ENCODE measurements at places on chromosomes 7 and 10.

DNA sequence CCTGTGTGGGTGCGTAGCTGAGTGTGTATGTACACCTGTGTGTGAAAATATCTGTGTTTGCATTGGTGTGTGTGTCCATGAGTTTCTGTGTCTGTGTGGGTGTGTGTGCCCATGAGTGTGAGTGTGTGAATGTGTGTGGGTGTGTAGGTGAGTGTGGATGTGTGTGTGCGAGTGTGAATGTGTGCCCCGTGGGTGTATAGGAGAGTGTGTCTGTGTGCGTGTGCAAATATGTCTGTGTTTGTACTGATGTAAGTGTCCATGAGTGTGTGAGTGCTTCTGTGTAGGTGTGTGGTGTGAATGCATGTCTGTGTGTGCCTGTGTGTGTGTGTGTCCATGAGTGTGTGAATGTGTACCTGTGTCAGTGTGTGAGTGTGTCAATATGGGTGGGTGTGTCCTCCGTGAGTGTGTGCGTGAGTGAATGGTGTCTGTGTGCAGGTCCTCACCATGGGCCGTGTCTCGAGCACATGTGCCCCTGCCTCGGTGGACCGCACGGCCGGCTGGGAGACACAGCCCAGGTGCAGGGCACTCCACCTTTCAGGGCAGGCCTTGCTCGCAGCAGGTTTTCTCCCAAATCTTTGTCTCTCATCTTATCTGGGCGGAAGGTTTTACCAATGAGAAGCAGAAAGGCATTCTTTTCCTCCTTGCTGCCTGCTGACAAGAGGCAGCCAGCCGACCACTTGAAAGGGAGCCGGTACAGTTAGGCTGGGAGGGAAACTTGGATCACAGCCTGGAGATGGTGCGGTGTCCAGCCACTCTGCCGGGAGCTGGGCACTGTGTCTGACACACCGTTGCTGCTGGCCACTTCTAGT is 107.1 kb upstream of the FAM20C start:
- DNase-seq = peak; percentile 36

GRCh38 chr10:113736576-113736975 is 14.9 kb upstream of the PLEKHS1 start:
- no peak for DNase-seq

- no peak for DNase-seq
Measured at GRCh38 chr7:35366167-35367155, 112.6 kb upstream of the TBX20 start.

GRCh38 chr7:143394777-143395176 is 13.6 kb downstream of the ZYX start:
- DNase-seq = no peak

DNA sequence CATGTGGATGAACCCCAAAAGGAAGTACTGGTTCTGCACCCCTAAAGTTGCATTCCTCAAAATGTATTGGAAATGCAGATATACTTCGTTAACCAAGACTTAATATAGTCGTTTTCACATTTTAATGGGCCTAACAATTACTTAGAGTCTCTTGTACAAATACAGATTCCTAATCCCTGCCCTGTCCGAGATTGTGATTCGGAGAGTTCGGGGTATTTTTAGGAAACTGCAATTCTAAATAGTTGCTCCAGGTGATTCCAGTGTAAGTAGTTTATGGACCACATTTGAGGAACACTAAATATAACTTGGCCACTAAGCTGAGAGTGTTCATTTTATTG is 830 bp downstream of the TRUB1 start:
- DNase-seq = no peak

DNA sequence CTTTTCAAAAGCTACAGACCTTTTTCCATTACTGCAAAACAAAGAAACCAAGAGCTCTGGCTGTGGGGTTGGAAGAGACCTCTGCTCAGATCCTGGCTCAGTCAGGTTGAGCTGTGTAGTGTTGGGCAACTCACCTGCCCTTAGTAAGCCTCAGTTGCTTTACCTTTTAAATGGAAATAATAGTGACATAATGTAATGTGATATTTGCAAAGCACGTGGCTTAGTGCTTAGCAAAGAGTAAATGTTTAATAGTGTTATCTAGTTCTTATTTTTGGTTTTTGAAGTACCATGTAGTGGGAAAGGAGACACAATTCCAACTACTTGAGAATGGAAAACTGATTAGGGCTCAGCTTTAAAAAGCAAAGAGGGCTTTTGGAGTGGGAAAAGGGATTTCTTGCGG is 100.2 kb downstream of the SVIL start:
- DNase-seq = no peak

- no peak for DNase-seq
Measured at GRCh38 chr10:60870416-60870728, 73.6 kb downstream of the RHOBTB1 start.
